MM.1S (cell line): ENCODE measurements at places on chromosomes 3 and 15.

DNA sequence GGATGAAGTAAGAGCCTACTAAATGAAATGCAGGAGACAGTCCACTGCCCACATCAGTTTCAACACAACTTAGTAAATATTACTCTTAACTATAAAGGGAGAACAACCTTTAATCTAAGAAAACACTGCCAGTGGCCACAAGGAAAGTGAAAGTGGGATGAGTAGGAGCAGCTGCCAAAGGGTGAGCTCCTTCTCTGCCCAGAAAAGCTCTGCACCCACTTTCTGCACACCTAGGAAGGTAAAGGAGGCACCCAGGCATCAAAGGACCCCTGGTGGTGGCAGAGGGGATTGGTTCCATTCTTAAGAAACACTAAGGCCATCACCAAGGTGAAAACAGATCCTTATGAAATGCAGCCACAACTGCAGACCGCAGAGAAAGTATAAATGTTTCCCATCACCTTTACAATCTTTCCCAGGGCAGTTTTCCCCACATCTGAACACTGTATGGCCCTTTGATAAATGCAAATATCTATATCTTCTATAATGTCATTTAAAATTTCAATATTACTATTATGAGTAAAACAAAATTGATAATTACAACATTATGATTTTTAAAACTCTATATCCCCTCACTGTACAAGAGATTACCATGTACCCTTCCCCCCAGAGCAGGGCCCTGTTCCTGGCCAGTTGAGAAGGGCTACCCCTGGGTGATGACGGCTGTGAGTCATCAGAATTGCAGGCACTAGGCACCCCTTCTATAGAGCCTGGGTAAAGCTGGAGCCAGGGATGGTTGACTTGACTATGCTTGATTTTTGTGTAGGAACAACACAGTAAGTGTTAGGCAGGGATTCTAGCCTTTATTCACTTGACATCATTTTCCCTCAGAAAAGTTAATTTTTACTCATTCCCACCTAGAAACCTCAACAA lies 92.0 kb downstream of the SNRK start:
- H3K4me3 ChIP-seq: no peak overlapping the region
- H3K27ac ChIP-seq: no peak overlapping the region
- H3K36me3 ChIP-seq: no peaks in the 10 kb centered on the region

GRCh38 chr3:42705962-42706585 lies 3.5 kb upstream of the HHATL start:
- no peak overlapping the region for H3K4me3 ChIP-seq
- no peak for DNase-seq
- H3K27me3 ChIP-seq: no peaks in the 10 kb centered on the region
- no peaks in the 10 kb centered on the region for H3K36me3 ChIP-seq
- no peak overlapping the region for H3K27ac ChIP-seq
- no peaks in the 10 kb centered on the region for H3K4me1 ChIP-seq

DNA sequence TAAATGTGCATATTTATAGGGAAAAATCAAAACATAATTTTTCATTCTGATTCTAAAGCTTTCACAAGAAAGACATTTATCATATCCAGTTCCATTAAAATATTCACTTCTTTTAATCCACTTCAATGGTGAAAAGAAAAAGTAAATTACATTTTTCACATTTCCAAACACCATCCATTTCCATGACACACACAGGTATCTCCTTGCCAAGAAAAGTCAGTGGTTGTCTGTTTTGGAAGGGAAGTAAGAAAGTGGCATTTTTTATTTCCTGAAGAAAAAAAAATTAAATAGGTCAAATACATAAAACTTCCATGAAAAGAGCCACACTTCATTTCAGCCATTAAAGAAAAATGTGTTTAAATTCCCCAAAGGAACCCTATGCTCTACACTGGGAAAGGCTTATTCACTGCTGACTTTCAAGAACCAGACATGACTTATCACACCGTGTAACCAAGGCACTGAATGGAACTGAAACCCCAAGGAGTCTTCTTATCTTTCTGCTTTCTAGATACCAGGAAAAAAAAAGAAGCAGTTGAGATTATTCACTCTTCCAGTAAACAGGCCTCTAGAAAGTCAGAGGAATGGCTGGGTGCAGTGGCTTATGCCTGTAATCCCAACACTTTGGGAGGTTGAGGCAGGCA lies 44.5 kb downstream of the OSBPL10 start:
- H3K4me3 ChIP-seq: no peak overlapping the region
- H3K36me3 ChIP-seq: no peaks in the 10 kb centered on the region
- H3K27ac ChIP-seq: no peak overlapping the region
- H3K27me3 ChIP-seq: no peaks in the 10 kb centered on the region
- H3K4me1 ChIP-seq: peaks cover 8% of the 10 kb centered on the region
- no peak for DNase-seq

DNA sequence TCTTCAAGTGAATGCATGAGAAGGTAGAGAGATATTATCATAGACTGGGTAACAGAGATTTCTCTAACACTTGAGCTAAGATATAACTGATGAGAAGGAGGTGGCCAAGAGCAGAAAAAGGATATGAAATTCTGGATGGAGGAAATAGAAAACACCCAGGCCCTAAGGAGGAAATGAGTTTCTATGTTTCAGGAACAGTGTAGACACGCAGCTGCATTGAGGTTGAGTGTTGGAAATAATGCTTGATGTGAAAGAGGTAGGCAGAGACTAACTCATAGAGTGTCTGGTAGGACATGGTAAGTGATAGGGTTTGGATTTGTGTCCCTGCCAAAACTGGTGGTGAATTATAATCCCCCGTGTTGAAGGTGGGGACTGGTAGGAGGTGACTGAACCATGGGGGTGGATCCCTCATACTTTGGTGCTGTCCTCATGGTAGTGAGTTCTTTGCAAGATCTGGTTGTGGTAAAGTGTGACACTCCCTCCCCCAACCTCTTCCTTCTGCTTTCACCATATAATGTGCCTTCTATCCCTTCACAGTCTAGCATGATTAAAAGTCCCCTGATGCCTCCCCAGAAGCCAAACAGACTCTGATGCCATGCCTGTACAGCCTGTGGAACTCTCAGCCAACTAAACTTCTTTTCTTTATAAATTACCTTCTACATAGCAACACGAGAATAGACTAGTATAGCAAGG lies 787.3 kb downstream of the EDEM1 start:
- no peaks in the 10 kb centered on the region for H3K36me3 ChIP-seq
- no peak overlapping the region for H3K4me3 ChIP-seq
- no peak for DNase-seq
- no peak overlapping the region for H3K27ac ChIP-seq
- H3K27me3 ChIP-seq: no peaks in the 10 kb centered on the region

GRCh38 chr3:82707035-82707434 lies 945.6 kb upstream of the GBE1 start:
- H3K27ac ChIP-seq: no peak overlapping the region
- H3K4me1 ChIP-seq: no peaks in the 10 kb centered on the region
- H3K36me3 ChIP-seq: no peaks in the 10 kb centered on the region
- H3K4me3 ChIP-seq: no peak overlapping the region
- no peaks in the 10 kb centered on the region for H3K27me3 ChIP-seq

DNA sequence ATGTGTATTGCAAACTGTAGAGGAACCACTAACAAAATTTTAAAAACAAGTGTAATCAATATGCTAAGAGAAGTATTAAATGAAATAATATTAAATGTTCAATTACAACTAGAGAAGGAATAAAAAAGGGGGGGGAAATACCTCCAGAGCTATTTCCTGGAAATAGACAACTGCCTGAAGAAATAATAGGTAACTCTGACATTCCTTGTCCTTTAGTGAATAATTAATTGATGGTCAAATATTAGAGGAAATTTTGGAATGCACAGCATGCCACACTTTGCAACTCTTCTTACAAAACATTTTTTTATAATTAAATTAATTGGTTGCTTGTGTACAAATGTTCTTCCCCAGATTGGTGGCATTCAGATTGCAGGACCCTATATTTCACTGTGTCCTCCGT lies 342.6 kb upstream of the COL8A1 start:
- H3K36me3 ChIP-seq: no peaks in the 10 kb centered on the region
- DNase-seq: no peak
- H3K4me3 ChIP-seq: no peak overlapping the region
- H3K27me3 ChIP-seq: no peaks in the 10 kb centered on the region
- peaks cover 6% of the 10 kb centered on the region for H3K4me1 ChIP-seq
